ENCODE measurements at places on chromosomes 16 and 17.

- no peak for DNase-seq
These were observed 619.1 kb upstream of the SOX9 start for GRCh38 chr17:71501711-71502110.

- DNase-seq = no peak
These were observed 2.2 kb upstream of the GFAP start for GRCh38 chr17:44917456-44917855.

GRCh38 chr17:38750044-38750311 is 1.8 kb upstream of the PCGF2 start:
- DNase-seq = no peak

DNA sequence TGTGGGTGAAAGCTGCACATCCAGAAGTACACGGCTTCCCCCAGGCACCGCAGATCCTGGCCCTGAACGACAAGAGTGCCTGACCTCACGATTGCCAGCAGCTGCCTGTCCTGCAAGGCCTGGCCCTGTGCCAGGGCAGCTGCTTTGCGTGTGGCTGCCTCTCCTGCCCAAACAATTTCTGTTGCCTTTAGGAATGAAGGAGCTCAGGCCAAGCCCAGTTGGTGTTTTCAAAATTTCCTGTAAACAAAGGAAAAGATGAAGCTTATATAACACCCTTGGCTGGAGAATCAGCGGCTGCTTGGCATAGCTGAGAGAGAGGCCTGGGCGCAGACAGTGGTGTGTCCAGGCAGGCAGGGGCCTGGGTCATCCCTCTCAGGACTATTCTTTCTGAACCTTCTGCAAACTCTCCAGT is 11.7 kb upstream of the SLC47A2 start:
- DNase-seq = no peak

- DNase-seq = no peak
These were observed 406.2 kb downstream of the GRIN2A start for GRCh38 chr16:9775998-9776397.

DNA sequence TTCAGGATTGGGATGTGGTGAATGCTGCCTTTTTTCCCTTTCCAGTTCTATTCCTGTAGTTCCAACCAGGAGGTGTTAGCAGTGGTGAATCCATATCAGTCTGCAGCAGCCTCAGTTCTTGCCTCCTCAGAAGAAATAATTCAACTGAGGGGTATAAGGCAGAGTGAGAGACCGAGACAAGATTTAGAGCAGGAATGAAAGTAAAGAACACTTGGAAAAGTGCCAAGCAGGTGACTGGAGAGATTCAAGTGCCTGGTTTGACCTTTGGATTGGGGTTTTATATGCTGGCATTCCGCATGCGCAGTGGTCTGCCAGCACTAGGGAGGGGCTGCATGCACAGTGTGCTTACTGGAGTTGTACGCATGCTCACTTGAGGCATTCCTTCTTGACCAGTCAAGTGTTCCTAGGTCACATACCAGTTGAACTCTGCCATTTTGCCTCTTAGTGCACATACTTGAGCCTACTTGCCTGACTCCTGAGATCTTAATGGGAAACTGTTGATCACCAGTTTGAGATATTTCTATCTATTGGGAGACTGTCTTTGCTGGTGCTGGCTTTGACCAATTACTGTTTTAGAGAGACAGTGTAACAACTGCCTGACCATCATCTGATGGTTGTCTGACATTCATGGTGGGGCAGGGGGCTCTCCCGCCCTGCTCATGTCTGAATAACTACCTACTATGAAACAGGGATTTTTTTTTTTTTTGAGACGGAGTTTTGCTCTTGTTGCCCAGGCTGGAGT is 680 bp upstream of the CCL15 start:
- DNase-seq = no peak

GRCh38 chr17:37375706-37376105 is at the start of gene C17orf78:
Gene C17orf78 (plus strand): TSS chr17:37375985. CDS start chr17:37376093, 108 bp downstream.
- DNase-seq = no peak

DNA sequence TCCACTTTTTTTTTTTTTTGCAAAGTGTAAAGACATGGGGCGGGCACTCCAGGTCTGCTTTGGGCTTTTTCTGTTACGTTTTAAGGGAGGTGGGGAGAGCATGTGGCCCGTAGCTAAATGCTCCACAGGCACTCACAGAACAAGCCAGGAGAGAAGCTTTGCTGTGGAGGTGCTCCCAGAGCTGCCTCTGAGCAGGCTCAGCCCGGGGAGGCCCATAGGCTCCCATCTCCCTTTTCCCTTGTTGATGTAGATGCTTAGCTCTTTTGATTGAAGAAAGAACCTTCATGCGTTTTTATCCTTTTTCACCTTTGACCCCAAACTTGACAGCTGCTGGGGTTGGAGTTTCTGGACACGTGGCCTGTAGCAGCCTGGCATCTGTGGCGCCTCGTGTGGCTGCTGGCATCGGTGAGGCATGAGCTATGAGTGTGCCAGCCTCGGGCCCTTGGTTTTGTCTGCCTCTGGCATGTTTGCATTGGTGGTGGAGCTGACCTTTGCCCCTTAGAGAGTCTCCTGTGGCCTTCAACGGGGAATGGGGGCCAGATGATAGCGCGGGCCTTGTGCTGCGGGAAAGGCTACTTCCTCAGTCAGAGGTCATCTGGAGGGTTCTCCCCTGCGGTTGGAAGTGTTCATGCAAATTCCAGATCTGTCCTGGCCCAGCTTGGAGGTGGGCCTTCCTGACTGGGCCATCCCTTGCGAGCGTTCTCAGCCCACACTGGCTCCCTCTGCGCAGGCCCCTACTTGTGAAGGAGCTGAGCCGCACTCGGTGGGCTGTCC is 20.0 kb upstream of the IL17C start:
- DNase-seq = no peak

GRCh38 chr17:69757688-69758430 is 317.2 kb upstream of the KCNJ16 start:
- DNase-seq = no peak

DNA sequence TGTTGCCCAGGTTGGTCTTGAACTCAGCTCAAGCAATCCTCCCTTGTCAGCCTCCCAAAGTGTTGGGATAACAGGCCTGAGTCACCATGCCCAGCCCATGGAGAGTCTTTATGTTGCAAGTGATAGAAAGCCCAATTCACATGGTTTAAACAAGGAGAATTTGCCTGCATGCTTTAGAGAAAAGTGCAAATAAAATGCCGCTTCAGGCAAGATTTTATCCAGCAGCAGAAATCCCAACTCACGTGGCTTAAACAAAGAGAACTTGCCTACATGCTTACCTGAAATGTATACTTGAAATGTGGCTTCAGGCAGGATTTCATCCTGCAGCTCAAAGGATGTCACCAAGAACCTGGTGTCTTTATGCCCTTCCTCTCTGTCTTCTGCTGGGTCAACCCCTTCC is 28.8 kb upstream of the XYLT2 start:
- DNase-seq = no peak

- no peak for DNase-seq
These were observed 45.5 kb downstream of the ZCCHC14 start for GRCh38 chr16:87447323-87447722.

DNA sequence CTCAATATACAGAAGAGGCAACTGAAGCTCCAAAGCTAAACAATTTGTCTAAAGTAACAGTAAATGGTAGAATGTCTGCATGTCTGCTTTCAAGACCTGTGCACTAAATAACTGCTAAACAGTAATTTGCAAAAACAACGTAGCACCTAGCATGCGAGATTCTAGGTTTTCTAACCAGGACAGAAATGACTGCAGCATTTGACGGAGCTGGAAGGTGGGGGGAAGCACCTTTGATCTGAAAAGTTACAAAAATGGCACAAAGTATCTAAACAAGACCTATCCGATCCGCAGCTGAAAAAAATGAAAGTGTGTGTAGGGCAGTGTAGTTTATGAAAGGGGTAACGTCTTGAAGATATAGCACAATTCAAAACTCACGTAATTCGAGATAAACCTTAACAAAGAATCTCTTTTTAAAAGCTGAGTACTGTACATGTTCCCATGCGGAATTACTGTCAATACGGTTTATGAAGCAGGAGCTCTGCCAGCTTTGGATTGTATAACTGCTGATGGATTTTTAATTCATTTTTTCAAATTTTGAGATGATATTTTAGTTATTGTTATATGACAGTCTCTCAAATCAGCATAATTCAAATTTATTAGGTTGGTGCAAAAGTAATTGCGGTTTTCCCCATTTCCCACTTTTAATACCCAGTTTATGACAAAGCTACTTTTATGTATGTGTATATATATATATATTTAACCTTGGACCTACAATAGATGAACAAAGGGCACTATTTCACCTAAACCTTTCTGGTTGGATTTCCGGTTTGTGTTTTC is 1.2 kb upstream of the WIPI1 start:
- DNase-seq = no peak

DNA sequence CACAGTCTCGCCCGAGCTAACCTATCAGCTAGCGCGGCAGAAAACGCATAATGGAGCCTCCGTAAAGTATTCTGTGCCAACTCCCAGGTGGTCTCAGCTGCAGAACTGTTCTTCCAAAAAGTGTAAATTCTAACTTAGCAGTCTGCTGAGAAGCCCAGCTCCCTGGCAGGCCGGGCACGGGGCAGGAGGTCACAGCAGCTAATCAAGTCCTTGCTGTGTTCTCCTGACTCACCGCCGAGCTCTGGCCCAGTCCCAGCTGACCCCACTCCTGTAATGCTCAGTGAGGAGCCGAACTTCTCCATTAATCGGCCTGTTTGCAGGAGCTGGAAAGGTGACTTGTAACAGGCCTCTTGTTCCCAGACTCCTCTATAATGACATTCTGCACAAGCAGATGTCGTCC is 193.3 kb downstream of the IRX3 start:
- no peak for DNase-seq

GRCh38 chr17:65531256-65532100 is 30.0 kb downstream of the AXIN2 start:
- DNase-seq = no peak

- DNase-seq = no peak
These were observed 115.5 kb upstream of the SMURF2 start for GRCh38 chr17:64777415-64778239.

DNA sequence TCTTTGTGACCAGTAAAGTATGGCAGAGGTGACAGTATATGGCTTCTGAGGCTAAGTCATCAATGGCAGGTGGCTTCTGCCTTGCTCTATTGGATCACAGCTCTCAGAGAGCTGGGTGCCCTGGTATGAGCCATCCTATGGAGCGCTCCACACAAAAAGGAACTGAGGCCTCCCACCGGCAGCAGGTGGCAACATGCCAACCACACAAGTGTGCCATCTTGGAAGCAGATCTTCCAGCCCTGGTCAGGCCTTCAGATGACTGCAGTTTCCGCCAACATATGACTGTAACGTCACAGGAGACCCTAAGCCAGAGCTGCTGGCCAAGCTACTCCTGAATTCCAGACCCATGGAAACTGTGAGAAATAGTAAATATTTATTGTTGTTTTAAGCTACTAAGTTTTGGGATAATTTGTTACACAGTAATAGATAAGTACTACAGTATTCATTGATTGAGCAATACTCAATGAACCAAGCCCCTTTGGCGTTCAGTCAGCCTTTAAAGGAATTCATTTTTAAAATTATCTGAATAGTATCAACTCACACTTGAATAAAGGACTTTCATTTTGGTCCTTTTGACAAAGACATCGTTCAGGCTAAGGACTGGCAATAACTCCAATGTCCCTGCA is 69.4 kb upstream of the LHX1 start:
- no peak for DNase-seq

- DNase-seq = no peak
These were observed 19.2 kb downstream of the FLOT2 start for GRCh38 chr17:28878158-28878910.

GRCh38 chr17:43330876-43331639 is 67.7 kb upstream of the ARL4D start:
- DNase-seq = no peak

DNA sequence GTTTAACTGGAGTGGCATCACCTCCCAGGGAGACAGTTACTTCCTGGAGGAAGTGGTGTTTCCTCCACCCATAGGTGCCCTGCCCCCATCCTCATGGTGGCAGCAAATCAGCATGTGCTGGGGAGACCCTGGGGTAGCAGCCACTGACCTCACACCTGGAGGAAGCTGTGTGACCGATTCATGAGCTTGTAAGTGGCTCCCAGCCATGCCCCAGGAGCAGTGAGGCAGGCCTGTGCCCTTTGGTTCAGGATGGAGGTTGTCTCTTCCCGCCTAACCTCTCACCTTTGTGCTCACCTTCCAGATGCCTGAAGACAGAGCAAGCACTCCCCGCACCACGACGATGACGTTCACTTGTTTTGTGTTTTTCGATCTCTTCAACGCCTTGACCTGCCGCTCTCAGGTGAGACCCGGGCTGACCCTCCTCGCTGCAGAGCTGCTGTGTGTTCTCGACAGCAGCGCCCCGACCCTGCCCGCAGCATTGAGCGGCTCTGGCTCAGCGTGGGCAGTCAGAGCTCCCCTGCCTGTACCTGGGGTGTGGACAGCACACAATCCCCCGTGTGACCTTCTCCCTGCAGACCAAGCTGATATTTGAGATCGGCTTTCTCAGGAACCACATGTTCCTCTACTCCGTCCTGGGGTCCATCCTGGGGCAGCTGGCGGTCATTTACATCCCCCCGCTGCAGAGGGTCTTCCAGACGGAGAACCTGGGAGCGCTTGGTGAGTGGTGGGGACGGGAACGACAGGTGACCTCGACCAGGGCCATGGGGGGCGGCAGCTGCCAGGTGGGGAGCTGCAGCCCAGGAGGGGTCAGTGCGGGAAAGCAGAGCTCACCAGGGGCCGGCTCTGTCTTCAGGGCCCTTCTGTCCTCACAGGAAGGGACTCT is 42.8 kb downstream of the MEAK7 start:
- DNase-seq = no peak

- no peak for DNase-seq
These were observed 42.5 kb downstream of the YPEL2 start for GRCh38 chr17:59373882-59374495.

DNA sequence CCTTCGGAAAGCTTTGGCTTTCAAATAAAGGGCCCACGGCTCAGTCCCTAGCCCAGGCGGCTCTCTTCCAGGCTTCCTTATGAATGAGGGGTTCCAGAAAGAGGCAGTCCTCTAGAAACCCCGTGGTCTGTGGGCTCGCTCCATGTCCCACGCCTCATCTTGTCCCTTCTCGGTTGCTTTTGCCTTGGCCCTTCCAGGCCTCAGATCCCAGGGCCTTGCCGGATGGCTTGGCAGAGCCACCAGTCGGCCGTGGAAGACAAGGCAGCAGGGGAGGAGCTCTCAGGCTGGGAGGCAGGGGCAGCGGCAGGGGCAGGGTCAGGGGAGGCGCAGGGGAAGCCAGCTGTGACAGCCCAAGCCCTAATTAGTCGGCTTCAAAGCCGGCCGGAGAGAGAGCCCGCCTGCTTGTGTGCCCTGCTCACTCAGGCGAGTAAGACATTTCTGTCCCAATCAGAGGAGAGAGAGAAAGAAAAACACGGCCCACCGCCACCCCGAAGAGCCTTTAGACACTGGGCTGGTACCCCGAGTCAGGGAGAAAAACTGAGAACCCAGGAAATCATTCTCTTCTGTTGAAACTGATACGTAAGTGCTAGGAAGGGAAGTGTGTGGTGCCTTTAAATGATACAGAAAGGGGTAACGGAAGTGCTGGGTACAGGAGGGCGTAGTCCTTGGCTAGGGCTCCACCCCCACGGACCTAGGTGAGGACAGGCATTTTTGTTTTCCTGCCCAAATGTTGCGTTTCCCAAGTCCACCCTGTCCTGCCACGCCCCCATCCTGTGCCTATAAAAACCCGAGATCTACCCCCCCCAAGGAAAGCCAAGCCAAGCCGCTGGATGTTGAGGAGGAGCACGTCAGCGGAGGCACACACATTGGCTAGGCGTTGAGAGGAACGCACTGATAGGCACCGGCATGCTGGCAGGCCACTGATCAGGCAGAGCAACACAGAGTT is 27.8 kb upstream of the MEIOC start:
- DNase-seq = no peak

GRCh38 chr17:21294321-21295035 is 10.0 kb downstream of the MAP2K3 start:
- DNase-seq = no peak

GRCh38 chr16:85878875-85879274 is 20.1 kb upstream of the IRF8 start:
- no peak for DNase-seq

Measured in NCI-H1048 (cell line).